Stimulated activated CD8-positive, alpha-beta memory T cell treated with anti-CD3 and anti-CD28 coated beads, Interleukin-4, amount 100 ng/mL, for 1 hour (primary cell): ENCODE measurements at places on chromosomes 13 and 19.

DNA sequence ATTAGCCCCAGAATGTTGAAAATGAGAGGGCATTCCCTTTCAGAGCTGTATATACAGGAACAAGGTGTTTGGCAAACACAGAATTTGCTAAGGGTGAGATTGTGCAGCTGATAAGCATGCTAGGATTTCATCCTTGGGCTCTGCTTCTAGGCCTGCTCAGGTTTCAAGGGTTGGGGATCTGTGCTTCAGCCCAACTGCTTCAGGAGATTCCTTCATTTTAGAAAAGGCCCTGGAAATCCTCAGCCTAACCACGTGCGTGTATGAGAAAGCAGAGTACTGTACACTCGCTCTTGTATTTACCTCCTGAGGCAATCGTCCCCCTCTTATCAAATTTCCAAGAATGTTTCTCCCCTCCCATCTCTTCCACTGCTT is 291.6 kb upstream of the ARGLU1 start:
- DNase-seq, result no peak

- no peak for DNase-seq
Measured at GRCh38 chr19:10290876-10291553, 1.3 kb downstream of the ICAM5 start.

- DNase-seq, result no peak
Measured at GRCh38 chr19:55593096-55593772, 6.1 kb downstream of the FIZ1 start.

GRCh38 chr13:46951516-46951915 is 54.7 kb upstream of the HTR2A start:
- DNase-seq, result no peak

GRCh38 chr13:32060401-32060878 is 28.9 kb downstream of the FRY start:
- no peak for DNase-seq

DNA sequence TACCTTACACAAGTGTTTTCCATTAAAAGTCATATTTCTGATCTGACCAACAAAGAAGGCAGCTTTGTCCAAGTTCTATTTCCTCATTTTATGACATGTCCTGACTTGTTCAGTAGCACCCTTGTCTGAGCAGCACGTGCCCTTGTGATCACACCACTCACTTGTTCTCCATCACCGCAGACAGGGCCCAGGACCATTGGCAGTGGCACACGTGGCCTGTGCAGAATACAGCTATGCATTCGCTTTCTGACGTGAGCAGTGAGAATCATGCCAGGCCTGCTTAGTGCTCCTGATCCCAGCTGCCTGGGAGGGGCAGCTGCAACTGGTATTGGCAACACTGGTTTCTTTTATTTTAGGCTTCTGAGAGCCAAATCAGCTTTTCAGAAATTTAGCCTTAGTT is 134.2 kb downstream of the FRY start:
- DNase-seq, result no peak

- no peak for DNase-seq
Measured at GRCh38 chr13:50074843-50075242, 59.6 kb downstream of the KCNRG start.

DNA sequence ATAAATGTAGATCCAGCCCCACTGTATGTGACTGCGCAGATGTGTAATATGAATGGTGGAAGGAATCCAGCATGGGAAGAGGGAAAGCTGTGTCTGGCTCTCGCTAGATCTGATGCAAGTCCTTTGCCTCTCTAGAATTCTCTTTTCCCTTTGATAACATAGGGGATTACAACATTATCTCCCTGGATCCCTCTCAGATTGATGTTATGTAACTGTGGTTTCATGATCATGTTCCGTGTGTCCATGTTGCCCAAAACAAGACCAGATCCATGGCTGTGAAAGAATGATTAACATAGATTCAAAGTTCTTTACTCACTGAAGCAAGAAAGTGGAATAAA is 184.0 kb upstream of the UBL3 start:
- DNase-seq, result no peak

- DNase-seq, result no peak
Measured at GRCh38 chr13:79212064-79212619, 193.9 kb downstream of the RBM26 start.

- DNase-seq, result no peak
Measured at GRCh38 chr13:75494491-75494890, 12.5 kb upstream of the TBC1D4 start.

GRCh38 chr13:44815623-44816022 is 173.6 kb downstream of the NUFIP1 start:
- DNase-seq, result no peak

- peak; percentile 23 for DNase-seq
Measured at GRCh38 chr19:3849092-3849491, 19.7 kb downstream of the ZFR2 start.

DNA sequence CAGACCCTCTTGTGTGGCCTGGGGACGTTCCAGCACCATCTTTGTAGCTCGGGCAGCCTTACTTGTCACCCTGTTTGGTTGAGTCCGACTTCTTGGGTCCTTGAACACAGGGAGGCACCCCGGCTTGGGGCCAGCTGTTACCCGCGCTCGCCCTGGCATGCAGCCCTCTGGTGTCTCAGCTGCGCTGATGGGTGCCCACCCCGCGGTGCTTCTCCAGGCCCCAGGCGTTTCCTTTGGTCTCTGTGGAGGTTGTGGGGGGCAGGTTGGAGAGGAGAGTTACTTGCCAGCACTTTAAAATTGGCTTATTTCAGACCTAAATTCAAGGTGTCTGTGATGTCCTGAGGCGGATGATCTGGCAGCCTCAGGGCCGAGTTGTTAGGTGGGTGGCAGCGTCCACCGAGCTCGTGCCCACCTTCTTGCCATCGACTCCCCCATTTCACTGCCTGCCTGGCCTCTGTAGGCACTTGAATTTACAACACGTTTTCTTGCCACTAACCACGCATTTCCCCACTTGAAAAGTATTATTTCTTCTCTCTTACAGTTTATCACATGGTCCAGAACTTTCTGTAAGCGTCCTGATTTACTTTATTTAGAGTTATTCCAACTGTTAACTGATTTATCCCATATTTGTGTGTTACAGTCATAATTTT is 16.9 kb downstream of the UBAC2 start:
- DNase-seq, result no peak

DNA sequence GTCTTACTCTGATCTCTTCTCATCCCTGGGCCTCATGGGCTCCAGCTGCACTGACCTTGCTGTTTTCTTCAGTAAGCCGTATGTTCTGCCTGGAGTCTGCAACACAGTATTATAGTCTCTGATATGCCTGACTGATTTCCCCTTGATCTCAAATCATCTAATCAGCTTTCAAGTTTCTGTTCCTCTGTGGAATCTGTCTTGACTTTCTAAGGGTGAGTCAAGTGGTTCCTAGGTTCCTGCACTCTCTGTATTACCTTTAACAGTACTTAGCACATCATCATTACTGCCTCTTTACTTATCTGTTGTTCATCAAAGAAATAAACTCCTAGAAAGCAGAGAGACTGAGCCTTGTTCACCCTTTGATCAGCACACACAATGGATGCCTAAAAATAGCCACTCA is 350.7 kb downstream of the LMO7 start:
- DNase-seq, result no peak

DNA sequence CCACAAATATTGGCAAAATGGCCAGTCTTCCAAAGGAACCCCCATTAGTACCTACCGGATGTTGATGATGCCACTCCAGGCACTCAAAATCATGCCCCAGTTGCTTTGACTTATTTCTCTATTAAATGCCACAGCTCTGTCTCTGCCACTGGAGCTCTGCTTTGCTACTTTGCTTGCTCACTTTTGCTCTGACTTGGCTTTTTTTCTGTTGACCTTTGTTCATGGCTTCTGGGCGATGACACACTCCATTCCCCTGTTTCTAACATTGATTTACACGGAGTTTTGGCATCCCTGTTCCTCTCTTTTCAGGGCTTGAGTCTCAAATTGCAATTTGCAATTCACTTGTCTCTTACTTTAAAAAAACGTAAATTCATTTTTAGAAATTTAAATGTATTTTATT is 217.1 kb upstream of the SPRY2 start:
- no peak for DNase-seq

GRCh38 chr19:44772959-44773358 is 4.7 kb upstream of the CBLC start:
- no peak for DNase-seq

GRCh38 chr13:80284290-80284689 is 56.6 kb downstream of the SPRY2 start:
- no peak for DNase-seq

GRCh38 chr19:58497634-58498170 is 14.1 kb downstream of the SLC27A5 start:
- no peak for DNase-seq

DNA sequence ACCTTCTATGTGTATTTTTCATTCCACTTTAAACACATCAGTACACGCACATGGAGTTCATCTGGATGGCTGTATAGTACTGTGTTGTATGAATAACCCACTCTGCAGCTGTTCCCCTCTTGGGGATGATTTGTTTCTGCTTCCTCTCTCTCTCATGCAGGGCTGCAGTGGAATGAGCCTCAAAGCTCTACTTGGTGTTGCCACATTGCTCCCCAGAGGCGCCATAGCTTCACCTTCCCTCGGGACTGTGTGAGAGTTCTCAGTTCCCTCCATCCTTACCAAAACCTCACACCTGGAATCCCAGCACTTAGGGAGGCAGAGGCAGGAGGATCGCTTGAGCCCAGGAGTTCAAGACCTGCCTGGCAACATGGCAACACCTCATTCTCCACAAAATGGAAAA is 28.4 kb upstream of the GPR183 start:
- DNase-seq, result no peak

GRCh38 chr19:1871140-1871597 is 7.8 kb upstream of the KLF16 start:
- DNase-seq, result no peak

DNA sequence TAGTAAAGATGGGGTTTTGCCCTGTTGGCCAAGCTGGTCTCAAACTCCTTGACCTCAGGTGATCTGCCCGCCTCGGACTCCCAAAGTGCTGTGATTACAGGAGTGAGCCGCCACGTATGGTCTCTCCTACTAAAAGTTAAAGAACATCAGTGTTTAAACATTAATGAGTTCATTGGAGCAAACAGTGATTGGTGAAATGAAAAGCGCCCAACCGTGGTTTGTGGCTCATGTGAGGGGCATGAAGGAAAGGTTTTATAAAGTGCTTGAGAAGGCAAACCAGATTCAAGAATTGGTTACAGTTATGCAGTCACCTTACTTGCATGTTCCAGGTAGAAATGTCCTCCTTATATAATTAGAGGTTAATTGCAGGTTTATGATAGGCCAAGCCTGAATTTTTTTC is 109.5 kb downstream of the ZNF675 start:
- DNase-seq, result no peak

DNA sequence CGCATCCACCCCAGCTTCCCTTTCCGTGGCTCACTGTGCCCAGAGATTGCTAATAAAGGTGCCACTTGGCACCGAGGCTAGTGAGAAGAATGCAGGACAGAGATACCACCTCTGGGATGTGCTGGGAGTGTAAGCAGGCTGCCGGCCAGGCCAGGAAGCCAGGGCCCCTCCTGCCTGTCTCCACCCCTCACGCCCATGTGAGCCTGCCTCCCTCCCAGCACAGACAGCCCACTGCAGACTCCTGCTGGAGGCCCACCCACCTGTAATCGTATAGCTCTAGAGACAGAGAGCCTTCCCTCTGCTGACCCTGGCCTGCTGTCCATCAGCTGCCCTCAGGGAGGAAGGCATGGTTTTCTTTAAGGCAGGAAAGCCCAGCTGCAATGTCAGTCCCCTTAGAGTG is 13.9 kb downstream of the VSTM2B start:
- DNase-seq, result no peak

DNA sequence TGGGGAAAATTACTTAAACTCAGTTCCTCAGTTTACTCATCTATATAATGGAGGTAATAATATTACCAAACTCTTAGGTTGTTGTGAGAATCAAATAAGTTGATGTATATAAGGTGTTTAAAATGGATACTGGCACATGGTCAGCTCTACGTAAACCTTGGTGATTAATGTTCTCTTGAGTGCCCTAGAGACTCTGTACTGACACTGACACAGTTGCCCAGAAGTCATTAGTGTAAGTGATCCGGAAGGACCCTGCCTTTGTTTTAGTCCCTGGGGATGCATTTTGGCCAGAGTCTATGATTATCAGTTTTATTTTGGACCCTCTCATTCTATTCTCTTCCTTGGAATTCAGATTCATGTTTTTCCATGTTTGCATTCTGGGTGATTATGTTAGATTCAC is 31.9 kb downstream of the CHST8 start:
- DNase-seq, result no peak

DNA sequence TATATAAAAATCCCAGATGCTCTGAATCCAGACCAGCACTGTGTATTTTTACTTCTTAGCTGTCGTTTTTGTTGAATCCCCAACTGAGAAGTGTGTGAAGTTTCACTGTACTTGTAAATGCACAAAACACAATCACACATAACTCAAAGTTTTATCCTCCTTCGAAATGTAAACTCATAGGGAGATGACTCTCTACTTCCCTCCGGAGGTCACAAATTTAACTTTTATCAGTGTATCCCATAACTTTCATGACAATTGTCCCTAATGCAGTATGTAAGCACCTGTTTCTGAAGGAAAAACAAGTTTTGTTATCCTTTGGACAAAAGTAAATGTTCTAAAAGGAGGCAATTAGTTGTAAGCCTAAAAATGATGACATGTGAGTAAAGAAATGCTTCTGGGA is 665.0 kb upstream of the SLITRK6 start:
- no peak for DNase-seq

DNA sequence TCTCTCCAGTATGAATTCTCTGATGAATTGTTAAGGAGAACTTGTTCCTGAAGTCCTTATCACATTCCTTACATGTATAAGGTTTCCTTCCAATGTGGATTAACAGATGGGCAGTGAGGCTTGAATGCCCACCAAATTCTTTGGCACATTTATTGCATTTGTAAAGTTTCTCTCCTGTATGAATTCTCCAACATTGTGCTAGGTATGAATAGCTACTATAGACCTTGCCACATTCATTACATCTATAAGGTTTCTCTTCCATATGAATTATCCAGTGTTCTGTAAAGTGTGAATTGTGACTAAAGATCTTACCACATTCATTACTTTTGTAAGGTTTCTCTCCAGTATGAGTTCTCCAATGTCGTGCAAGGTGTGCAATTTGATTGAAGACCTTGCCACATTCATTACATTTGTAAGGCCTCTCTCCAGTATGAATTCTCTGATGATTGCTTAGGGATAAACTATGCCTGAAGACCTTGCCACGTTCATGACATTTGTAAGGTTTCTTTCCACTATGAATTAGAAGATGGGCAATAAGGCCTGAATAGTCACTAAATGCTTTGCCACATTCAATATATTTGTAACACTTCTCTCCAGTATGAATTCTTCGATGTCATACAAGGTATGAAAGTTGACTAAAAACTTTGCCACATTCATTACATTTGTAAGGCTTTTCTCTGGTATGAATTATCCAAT is 20.4 kb downstream of the ZNF578 start:
- DNase-seq, result no peak

GRCh38 chr19:51002542-51003311 is 1.3 kb upstream of the KLK8 start:
- no peak for DNase-seq
